Activated naive CD4-positive, alpha-beta T cell treated with anti-CD3 and anti-CD28 coated beads, Interleukin-2, amount 50 U/mL, for 16 hours (primary cell): ENCODE measurements at places on chromosomes 13 and 19.

DNA sequence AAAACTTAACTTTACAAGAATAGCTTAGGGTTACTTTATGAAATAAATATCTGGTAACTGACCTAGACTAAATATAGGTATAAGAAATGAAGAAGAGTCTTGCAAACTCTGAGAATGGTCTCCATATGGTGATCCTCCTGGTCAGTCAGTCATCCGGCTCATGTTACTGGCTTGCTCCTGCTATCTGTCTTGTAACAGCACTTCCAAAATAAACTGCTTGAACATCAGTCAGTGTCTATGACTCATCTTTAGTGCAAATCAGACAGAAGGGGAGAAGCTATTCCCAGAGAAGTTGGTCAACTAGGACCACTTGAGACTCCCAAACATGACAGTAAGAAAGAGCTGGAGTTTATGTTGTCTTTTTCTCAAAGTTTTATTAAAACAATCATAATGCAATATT, 1550.9 kb downstream of the PCDH9 start:
- DNase-seq = no peak

GRCh38 chr13:57946361-57946760, 314.8 kb downstream of the PCDH17 start:
- DNase-seq = no peak

GRCh38 chr19:47021536-47022139, 2.0 kb downstream of the NPAS1 start:
- no peak for DNase-seq

DNA sequence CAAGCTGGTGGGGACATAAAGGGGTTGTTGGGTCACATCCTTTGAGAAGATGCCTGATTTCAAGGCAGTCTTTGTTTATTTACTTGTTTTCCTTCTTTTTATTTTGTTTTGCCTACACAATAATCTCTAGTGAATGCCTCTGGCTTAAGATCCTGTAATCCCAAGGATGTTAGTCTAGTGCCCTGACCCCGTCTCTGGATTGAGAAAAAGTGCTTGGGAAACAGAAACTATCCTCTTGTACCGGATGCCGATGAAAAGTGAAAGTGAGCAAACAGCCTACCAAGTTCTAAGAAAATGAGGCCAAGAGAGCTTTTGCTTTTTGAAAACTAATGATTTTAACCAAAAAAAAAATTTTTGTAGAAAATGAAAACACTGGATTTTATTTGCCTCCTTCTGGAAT, 42.1 kb upstream of the C1QTNF9 start:
- no peak for DNase-seq
